ENCODE measurements at places on chromosomes 5 and 9.

DNA sequence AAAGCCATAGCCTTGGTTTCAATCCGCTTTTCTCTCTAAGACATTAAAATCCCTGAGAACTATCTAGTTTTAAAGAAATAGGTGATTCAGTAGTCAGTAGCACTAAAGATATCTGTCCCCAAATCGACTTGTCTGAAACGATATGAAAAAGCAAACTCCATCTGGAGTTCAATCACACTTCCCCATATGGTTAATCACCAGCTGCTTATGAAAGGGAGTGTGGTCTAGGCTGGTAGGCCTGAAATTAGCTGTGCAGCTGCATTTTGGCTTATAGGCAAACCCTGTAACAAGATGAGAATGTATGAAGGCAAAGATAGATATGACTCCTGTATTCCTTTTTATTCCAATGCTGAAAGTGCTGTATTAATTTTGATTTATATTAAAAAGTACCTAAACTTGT, 65.9 kb downstream of the DMRTA1 start:
- no peak for DNase-seq

DNA sequence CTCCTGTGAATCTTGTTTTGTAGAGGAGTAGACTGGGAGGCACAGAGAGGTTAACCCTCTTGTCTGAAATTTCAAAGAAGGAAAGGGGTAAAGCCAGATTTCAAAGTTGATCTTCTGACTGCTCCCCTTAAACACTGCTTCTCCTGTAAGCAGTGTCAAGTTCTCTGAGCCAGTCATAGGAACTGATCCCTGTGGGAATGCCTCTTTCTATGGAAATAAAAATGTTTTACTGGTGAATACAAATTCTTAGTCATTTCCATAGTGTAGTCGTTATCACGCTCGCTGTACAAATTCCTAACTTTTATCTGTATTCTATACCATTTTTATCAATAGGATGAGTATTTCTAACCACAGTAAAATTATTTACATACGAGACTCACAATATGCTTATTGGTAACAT, 66.3 kb upstream of the PRRC1 start:
- no peak for DNase-seq

- no peak for DNase-seq
Measured at GRCh38 chr5:96384353-96384752, 48.7 kb downstream of the PCSK1 start.

DNA sequence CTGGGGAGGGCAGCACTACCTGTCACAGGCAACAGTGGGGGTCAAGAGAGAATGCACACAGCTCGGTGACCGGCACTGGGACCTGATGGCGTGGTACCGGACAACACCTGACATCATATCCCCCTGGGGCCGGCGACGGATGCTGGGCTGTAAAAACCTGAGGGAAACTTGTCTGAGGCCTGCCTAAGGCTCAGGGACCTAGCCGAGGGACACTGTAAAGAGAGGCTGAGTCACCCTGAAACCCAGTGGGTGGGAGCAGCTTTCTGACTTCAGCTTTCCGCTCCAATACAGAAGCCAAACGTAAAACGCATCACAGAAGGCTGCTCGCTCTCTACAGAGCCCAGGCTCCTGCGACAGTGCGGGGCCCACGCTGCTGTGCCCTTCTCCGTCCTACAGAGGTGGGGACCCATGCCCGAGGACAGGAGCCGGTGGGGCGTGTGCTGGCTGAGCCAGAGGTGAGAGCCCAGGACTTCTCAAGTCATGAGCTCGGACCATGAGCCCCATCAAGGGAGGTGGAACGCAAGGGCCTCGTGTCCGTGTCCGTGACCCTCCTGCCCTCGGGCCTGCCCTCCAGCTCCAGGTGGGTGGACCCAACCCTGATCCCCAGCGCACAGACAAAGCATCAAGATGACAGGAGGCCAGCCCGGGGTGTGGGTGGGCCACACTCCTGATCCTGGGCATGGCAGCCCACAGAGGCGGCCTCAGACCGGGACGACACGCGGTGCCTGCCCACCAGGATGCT, 5.3 kb downstream of the RALGDS start:
- DNase-seq = peak; percentile 67

GRCh38 chr5:176803068-176803942, 7.1 kb upstream of the UNC5A start:
- no peak for DNase-seq

- no peak for DNase-seq
Measured at GRCh38 chr9:114462791-114463190, 42.5 kb downstream of the WHRN start.

DNA sequence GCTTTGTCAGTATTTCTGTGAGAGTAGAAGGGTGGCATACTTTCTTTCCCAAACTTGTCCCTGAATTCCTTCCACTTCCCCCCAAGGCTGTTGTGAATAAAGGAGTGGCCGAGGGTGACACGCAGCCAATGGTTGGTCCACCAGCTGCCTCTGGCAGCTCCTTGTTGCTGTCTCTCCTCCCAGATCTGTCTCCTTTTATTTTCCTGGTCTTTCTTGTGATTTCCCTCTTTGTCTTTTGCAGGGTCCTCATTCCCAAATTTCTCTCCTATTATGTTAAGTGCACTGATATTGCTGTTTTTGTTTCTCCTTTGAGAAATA, 137.5 kb upstream of the HMHB1 start:
- DNase-seq = no peak

DNA sequence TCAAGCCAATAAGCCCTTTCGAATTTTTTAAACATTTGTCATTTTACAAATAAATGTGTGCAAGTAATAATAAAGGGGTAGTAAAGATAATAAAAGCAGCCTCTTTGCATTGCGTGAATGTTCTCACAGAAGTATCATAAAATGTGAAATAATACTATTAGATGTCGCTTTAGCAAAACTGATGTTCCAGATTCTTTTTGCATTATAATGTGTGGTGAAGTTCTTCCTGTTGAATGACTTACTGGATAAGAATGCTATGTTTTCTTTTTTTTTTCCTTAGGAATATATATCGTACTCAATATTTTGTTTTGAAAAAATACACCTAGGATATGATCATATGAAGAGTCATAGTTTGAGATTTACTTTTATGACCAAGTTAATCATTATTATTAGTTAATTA, 85.2 kb upstream of the CDH12 start:
- no peak for DNase-seq

DNA sequence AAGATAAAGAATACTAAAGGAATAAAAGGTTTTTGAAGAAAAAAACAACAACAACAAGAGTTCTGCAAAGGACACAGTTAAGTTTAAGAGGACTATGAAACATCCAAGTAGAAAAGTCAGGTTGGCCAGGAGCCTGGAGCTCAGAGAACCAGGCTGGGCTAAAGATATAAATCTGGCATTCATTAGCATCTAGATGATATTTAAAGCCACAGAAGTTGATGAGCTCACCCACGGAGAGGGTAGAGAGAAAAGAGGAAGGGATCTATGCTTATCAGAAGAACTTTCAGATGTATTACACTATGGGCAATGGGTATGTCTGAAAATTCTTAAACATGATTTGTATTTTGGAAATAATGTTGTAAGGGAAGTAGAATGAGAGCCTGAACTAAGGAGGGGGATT, 9.9 kb downstream of the MIER3 start:
- DNase-seq = no peak

DNA sequence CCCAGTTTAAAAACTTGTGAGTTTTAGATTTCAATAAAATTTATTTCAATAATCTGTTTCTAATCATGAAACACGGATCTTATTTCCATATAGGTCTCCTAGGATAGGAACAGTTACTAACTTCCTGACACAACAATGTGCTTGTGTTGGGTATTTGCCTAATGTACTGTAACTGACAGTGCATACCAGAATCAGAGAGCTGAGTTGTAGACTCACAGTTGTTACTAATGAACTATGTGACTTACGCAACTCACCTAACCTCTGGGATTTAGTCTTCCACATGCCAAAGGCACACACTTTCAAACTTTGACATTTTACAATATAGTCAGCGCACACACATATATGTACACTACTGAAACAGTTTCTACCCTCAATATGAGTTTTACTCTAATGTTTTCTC, 77.7 kb downstream of the HOMER1 start:
- DNase-seq = no peak

GRCh38 chr5:77213601-77214000, 3.1 kb downstream of the PDE8B start:
- no peak for DNase-seq

DNA sequence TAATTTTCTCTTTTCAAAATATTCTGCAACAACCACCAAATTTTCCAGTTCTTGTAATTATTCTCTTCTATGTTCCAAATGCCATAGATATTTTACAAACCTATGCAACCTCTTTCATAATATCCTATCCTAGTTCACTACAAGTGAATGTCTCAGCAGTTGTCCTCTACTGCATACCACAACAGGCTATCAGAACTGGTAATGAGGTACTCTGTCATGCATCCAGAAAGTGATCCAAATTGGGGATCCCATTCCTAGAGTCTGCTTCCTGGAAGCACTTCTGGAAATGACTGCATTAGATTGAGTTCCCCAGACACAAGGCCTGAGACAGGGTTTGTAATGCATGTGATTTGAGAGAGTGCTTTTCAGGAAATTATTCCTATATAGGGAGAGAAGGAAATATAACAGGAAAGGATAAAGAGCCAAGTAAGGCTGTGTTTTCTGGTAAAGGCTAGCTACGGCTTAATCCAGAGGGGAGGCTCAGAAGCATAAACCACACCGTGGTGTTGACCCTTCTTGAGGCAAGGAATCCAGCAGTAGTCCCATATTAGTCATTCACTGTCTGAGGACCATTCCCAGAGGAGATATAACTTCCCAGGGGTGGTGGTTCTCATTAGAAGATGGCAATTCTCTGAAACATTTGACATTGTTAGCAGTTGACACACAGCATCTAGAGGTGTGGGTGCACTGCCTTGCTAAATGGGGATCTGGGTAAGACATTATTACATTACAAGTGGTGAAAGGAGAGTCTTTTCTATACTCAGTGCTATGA, 80.3 kb upstream of the FST start:
- no peak for DNase-seq

DNA sequence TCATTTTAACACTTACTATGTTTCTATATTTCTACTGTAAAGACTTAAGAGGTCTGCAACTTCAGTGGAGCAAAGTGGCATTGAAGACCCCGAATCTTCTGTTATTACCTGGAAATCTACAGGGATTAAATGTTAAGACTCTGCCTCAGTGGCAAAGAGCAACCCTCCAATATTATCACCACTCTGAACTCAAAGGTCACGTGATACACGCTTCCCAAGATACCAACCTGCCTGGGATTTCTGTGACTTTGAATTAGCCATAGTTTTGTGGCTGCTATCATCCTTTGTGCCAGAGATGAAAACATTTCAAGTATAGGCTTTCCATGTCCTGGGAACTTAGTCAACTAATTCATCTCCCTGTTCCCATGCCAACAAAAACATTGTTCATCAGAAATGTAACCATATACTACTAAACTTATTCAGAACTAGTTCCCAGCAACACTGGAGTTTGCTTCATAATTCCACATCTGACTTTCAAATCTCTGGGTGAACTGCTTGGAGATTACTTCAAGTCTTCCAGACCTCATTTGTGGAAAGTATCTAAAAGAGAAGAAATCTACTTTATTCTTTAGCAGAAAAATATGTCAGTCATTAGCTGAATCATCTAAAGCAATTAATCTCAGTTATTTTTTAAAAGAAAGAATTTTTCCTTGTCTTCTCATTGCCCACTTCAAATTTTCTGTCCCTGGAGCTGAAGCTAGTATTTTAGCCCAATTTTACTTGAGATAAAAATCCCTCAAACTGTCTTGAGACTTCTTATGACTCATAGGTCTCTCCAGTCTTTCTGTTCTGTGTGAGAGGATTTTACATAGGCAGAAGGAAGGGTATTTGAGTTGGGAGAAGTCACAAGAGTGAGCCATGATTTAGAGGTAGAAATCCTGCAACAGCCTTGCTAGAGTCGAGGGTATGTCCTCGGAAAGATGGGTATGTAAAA, 83.0 kb downstream of the ZNF462 start:
- DNase-seq = no peak

DNA sequence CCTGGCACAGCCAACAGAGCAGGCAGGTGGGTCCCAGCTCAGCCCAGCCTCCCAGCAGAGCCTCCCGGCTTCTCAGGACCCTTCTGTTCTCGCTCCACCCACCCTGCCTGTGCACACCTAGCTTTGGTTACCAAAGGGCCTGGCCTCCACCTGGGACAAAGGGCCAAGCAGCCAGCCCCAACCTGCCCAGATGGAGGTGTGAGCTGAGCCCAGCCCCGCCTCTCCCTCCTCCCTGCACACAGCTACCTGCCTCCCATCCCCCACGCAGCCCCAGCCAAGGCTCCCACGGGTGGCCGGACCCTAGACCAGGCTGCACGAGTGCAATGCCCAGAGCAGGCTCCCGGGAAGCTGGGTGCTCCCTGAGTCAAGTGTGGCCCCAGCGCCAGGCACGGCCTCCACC, 5.6 kb downstream of the TPRN start:
- no peak for DNase-seq

GRCh38 chr5:160843240-160843639, 8.8 kb downstream of the ATP10B start:
- DNase-seq = no peak

- DNase-seq = no peak
Measured at GRCh38 chr5:10317825-10318682, 10.4 kb upstream of the CMBL start.

- no peak for DNase-seq
Measured at GRCh38 chr5:4941957-4942830, 197.9 kb upstream of the ADAMTS16 start.

DNA sequence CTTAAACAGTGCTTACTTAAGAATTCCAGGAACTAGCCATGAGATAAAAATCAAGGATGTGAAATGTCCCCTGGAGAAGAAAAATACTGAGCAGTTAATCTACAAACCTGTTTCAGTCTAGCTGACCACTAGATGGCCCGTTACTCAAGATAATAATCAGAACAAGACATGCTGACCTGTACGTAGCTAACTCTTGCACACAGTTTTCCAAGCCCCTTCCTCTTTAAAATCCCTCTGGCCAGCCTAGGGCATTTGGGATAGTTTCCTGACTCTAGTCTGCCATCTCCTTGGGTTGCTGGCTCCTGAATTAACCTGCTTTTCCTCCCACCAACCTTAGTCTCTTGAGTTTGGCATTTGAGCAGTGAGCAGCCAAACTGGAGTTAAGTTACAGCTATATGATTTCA, 59.2 kb upstream of the TRAF1 start:
- no peak for DNase-seq

DNA sequence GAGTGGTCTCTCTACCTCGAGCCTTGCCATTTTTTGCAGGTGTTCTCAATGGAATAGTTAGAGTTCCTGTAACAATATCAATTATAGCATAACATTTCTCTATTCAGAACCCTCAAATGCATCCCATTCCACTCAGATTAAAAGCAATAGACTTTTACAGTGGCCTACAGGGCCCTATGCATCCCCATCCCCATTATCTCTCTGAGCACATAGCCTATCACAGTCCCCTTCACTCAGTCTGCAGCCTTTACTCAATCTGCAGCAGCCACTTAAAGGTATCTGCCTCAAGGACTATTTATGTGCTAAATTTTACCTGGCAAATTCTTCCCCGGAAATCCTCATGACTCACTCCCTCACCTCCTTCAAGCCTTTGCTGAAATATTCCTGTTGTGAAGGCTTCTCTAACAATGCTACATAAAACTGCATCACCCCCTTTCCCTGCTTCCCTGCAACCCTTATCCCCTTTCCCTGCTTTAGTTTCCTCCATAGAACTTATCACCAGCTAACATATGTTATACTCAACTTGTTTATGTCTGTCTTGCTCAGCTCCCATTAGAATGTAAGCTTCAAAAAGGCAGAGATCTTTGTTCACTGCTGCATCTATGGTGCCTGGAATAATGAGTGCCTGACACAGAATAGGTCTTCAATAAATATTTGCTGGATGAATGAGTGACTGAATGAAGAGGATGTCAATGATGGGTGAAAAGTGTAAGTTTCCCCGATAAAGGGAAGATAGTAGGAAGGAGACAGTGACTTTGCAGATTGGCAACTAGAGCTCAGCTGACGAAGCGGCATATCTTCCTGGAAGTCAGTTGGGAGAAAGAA, 54.1 kb upstream of the ZNF366 start:
- DNase-seq = no peak

GRCh38 chr5:35371951-35372426, 141.7 kb upstream of the PRLR start:
- DNase-seq = no peak

All from stimulated activated CD4-positive, alpha-beta T cell treated with anti-CD3 and anti-CD28 coated beads, Interleukin-1b, Interleukin-23, amount 100 ng/mL, for 24 hours (primary cell).